ENCODE measurements at places on chromosomes 3 and 15.

GRCh38 chr15:79922512-79923078 lies 25.8 kb upstream of the MTHFS start:
- no peak for DNase-seq

DNA sequence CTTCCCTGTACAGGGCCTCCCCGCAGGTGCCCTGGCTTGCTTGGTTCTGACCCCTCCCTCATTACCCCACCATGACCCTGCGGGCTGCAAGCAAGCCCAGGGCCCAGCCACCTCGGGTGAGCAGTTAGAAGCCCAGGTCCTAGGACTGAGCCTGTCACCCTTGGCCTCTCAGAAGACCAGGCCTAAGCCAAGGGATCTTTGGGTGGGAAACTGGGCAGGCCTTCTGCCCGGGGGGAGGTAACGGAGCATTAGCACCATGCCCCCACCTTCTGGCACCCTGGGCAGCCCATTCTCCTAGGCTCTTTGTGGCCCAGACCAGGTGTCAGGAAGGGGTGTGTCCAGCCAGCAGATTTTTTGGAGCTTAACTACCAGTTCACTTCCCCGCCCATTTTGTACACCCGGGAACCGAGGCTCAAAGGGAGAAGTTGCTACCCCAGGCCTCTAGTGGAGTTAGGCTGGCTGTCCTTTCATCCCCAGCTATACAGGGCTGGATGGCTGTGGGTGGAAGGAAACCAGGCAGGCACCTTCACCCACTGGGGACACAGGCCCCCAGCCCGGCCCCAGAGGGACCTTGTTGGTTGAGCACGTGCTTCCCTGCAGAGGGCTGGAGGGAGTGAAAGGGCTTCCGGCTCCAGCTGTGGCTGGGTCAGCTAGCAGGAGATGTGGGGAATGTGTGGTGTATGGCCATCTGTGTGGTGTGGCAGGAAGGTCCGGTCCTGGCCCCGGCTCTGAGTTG lies 1.4 kb downstream of the CSK start:
- DNase-seq, result peak; percentile 38

DNA sequence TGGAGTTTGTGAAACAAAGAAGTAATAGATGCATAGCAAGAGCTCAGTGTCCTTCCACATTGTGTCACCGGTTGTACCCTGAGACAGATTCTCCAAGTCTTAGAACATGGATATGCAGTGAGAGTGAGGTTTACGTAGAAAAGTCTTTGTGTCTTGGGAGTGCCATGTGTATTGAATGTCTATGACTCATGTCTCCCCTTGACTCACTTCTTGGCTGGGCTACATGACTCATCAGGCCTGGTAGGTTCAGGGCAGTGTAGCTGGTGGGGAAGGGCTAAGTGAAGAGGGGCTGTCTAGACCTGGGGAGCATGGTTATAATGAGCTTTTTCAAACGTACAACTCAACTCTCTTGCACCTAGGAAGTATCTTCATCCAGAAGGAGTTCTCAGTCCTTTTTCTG lies 167.4 kb downstream of the GAP43 start:
- DNase-seq, result peak; percentile 99

DNA sequence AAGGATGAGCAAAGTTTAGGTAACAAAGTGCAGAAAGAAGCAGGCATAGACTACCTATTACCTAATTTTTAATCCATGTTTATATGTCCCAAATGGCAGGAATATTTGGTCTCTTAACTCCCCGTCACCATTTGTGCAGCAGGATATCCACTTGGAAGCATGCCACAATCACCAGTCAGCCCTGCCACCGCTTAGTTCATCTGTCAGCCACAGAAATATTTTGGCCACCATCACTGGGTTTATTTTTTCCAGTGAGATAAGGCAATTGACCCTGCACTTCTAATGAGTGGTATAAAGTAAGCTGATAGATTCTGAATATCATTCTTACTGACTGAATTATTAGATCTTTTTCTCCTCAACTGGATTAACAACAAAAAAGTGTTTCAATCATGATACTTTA lies 152.9 kb upstream of the SOX2 start:
- no peak for DNase-seq

DNA sequence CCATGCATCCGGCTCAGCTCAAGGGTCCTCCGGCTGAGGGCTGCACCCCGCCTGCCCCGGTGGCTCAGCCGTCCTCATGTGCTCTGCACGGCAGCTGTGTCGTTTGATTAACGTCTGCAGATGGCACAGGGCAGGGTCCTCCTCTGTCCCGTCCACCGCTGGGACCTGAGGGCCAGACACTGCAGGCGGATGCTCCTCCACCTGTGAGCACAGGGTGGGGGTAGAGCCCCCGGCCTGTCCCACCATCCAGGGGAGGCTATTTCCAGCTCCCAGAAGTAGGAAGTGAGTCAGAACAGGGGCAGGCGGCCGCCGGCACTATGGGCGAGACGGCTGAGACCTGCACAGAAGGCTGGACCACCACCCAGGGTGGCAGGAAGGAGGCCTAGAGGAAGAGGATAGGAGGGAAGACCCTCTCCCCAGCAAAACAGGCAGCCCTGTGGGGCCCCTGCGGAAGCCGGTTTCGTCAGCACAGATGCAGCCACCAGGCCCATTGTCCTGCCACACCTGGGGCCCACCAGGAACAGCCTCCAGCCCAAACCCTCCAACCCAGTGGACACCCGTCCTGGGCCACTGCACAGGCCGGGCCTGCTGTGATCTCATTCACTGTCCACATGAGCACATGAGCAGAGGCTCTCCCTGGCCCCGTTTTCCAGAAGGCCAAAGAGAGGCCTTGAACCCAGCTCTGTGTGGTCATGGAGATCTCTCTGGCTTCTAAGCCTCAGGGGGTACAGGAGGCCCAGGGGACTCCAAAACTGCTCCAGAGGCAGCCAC lies 12.6 kb upstream of the PLXND1 start:
- DNase-seq, result no peak

DNA sequence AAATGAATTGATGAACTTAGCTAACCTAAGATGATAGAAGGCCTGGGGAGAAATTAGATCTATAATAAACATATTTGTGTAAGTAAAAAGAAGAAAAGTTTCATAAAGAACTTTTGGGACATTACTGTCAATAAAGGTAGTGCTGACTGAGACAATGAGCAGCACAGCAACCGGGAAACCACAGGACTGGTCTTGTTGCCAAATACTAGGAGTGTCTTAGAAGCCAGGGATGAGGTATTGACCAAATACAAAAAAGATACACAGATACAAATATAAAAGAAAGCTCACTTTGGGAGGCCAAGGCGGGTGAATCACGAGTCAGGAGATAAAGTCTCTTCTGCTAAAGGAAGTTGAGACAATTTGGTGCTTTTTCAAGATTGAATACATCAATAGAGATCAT lies 362.4 kb upstream of the ZNF385D start:
- no peak for DNase-seq

DNA sequence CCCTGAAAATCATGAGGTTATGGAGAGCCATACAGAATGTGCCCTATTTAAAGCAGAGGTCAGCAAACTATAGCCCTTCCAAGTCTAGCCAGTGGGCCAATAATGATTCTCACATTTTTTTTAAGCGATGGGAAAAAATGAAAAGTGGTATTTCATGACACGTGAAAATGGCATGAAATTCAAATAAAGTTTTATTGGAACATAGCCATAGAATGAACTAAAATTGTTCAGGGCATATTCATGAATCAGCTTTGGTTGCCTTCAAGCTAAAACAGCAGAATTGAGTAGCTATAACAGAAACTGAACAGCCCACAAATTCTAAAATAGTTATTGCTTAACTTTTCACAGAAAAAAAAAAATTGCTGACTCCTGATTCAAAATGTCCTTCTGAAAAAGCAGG lies 104.5 kb downstream of the TFG start:
- DNase-seq, result peak; percentile 18

Measured in iris pigment epithelial cell (primary cell).